ENCODE measurements at places on chromosomes 3 and 15.
A peak's percentile ranks its signal among the peaks of the same experiment; 100 is the strongest.

DNA sequence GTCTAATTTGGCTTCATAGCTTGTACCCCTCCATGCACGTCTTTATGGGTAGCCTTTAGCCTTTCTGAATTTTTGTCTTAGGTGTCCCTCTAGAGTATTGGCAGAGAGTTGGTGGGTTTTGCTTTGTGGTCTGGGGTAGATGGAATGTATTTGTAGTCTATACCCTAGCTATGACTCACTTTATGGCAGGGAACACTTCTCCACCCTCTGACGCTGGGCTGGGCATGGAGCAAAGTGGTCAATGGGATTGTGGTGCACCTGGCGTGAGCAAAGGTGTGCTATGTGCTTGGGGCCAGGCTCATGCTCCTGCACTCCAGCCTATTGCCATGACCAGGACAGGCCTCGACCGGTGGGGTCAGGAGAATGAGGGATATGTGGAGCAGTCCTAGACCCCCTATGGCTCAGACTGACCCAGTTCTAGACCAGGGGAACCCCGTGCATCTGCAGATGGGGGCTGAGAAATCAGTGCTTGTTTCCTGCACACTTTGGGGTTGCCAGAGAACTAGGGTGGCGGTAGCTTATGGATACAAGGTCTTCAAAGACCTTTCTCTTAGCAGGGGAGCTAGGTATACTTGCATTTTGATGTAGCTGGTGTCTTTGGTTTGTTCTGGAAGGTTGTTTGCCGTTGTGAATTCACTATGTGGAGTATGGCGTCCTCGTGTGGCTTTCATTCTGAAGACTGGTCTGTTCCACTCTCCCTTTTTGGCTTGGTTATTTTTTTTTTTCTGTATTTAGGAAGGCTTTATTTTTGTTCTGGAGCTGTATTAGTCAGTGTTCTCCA lies 49.4 kb upstream of the RPL32 start:
- no peak for DNase-seq

- no peak for DNase-seq
Observed at GRCh38 chr3:117563063-117563462, 853.5 kb downstream of the TUSC7 start.

DNA sequence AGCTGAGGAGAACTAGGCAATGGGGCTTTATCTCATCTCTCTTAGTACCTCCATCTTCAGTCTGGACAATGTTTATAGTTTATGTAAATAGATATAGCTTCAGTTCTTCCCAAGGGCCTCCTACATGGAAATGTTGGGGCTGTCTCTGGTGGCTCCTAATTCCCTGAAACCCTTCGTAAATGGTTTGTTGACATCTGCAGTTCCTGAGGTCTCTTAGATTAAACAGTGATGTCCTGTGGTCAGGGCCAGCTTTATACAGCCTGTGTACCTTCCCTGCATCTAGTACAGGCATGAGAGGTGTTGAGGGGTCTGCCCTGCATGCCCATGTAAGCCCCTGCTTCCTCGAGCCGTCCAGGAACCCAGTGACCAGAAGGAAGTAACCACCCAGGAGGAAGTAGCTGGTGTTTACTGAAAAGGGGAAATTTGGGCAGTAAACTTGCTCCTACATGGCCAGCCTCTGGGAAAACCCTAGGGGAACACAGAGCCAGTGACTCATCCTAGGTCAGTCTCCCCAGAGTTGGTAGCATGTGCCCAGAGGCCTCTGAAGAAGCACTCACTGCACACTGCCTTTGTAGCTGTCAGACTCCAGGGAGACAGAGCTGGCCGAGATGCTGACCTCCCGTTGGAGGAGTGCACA lies 4.7 kb upstream of the TBC1D2B start:
- DNase-seq = no peak

- DNase-seq = no peak
Observed at GRCh38 chr3:113057117-113057516, 66.3 kb downstream of the GTPBP8 start.

GRCh38 chr3:183158551-183159006 lies 4.0 kb downstream of the LAMP3 start:
- peak; percentile 44 for DNase-seq

DNA sequence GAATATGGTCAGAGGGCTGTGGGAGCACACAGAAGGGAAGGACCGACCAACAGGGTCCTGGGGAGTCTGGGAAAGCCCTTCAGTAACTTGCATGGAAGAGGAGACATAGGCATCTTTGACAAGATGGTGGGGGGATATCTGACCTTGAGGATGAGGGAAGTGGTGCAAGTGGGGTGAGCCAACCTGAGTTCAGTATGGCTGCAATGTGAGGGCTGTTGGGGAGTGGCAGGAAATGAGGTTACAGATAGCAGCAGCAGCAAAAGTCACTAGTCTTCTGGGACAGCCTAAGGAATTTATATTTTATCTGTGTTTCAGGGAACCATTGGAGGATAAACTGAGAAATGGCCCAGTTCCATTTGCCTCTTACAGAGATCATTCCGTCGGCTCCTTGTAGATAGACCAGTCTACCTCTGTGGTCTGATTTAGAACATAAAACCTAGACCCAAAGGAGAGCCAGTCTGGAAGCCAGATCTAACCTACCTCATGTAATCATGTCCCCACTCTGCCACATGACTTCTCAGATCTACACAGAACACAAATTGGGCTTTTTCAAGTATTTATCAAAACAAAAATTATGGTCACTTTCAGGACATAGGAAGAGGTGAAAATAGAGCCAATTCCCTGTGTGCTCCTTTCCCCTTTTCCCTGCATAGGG lies 75.6 kb downstream of the ST6GAL1 start:
- no peak for DNase-seq

GRCh38 chr3:163605915-163606314 lies 1472.4 kb downstream of the SI start:
- DNase-seq = no peak

GRCh38 chr15:70358011-70358819 lies 260.5 kb upstream of the TLE3 start:
- DNase-seq = no peak

- DNase-seq = no peak
Observed at GRCh38 chr3:72698154-72698917, 149.9 kb downstream of the SHQ1 start.

DNA sequence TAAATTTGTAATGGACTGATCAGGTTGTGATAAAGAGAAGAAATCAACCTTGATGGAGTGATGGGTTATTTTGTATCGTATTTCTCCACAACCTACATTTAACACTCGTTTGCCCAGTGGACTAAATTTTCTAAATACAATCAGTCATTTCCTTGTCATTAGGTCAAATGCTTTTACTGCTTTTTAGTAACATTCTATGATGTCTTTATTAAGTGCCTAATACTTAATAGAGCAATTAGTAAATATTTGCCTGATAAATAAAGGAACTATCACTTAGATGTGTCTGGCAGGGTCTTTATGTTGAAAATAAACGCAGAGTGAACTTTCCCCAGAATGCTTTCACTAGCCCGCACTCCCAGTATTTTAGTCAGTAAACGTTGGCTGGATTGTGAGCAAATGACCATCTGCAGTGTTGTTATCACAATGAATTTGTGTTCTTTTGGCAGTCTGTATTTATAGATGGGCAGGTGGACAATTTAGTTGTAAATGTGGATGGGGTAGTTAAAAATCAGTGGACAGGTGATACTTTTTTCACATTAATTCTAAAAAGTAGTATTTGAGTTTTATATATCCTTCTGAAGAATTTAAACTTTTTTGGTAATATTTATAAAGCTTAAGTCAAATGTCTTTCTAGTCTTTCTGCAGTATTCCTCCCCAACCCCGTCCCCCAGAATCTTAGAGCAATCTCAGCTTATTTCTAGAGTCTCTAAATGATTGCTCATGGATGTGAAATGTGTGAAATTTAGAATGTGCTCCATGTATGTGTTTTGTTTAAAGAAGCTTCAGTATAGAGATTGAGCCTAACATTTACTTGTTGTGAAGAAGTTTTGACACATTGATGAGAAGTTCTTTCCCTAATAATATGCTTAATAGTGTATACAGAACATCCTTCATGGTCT lies 4.9 kb downstream of the USP3 start:
- DNase-seq = no peak

- DNase-seq = no peak
Observed at GRCh38 chr15:82081914-82082762, 36.3 kb upstream of the MEX3B start.

- DNase-seq = no peak
Observed at GRCh38 chr15:91795235-91795634, 58.3 kb upstream of the SLCO3A1 start.

- DNase-seq = no peak
Observed at GRCh38 chr3:139897759-139898158, 37.2 kb upstream of the CLSTN2 start.

GRCh38 chr15:42845581-42845980 lies 75.0 kb downstream of the TTBK2 start:
- no peak for DNase-seq

- no peak for DNase-seq
Observed at GRCh38 chr15:66186049-66186825, 67.3 kb downstream of the MEGF11 start.

GRCh38 chr3:47315069-47315647 lies 32.4 kb downstream of the KLHL18 start:
- no peak for DNase-seq

DNA sequence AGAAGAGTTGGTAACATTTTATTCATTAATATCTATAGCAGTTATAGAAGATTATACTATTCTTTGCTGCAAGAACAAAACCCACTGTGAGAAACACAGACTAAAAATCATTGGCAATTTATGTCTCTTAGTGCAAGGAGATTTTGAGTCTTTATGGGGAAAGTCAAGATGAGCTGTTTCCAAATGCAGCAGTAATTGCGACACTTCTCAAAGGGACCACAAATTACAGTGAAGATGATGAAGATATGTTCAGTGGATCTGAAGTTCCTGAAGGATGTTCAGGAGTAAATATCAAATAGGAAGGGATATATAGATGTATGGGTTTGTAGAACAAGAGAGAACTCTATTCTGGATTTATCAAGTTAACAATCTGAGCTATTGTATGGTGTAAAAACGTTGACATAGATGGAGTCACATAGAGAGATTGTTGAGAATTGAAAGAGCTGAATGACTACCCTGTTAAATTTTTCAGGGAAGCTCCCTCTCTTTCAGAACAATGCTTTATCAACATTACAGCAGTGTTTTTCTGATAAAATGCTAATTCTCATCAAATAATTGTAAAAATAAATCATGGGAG lies 71.8 kb downstream of the DTWD1 start:
- no peak for DNase-seq

DNA sequence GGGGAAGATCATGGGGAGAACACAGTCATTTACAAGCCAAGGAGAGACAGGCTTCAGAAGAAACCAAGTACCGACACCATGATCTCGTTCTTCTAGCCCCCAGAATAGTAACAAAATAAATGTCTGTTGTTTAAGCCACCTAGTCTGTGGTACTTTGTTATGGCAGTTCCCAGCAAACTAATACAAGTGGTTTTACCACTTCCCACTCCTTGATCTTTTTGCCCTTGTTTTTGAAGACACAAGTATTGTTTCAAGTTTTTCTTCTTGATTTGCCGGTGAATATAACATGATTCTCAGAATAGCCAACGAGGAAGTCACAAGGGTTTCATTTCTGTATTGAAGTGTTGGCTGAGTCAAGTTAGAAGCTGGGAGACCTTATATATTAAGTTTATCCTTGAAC lies 220.3 kb downstream of the SOX2 start:
- DNase-seq = no peak

DNA sequence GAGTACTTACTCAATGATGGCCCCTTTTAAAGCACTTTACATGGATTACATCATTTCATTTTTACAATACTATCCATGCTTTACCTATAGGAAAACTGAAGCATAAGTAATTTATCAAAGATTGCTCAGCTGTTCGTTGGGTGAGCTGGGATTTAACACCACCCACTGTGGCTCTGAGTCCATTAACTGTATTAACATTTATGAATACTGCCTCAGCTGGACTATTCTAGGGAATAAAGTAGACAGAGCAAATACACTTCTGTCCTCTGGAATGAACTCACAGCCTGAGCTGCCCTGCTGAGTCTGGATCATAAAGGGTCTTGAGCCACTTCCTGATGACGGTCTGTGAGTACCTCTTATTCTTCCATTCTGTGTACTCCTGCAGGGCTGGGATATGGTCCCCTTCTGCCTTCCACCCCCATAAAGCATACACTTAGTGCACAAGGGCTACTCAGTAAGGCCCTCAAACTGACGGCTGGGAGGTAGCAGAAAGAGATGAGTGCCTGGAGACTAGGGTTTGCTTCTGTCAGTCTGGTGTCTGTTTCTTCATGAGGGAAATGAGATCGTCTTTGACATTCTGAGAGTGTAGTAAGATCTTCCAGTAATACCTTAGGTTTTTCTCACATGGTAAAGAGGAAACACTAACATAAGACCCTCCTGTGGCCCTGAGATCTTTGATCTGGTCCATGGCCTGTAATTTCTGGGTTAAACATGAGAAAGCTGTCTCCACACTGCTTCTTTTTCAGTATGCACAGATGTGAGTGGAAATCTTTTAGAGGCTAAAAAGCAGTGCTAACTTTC lies 12.6 kb upstream of the ST6GAL1 start:
- no peak for DNase-seq

DNA sequence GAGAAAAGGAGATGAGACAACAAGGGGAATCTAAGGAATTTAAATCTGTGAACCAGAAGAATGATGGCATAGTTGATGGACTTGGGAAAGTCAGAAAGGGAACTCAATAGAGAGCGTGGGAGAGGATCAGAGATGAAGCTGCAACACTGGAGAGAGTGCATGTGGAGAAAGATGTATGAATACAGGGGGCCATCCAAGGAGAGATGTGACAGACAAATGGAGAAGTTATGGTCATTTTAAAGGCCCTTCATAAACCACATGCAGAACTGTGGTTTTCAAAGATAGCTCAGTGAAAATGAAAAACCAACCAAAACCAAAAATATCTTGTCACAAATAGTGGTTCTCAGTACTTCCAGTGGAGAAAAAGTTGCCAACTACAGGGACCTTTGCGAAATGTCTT lies 265.2 kb downstream of the SUCLG2 start:
- DNase-seq = no peak

GRCh38 chr3:100402256-100402655 lies 917 bp downstream of the LNP1 start:
- no peak for DNase-seq

DNA sequence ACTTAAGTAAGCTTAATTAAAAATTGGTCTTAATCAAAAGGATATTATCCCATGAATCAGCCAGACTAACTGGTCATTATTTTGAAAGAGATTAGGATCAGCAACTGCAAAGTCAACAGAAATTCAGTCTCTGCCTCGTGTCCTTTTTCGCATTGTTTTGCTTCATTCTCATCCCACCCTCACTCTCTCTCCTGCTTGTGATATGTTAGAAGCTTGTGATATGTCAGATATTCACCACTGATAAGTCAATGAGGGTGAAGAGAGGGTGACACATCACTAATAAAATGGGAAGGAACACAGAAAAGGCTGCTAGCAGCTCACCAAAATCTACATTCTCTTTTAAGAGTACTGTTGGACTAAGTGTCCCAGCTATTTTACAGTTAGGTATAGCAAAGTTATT lies 146.1 kb downstream of the SUCNR1 start:
- no peak for DNase-seq

- DNase-seq = no peak
Observed at GRCh38 chr3:187015903-187016638, 85.7 kb downstream of the ST6GAL1 start.

DNA sequence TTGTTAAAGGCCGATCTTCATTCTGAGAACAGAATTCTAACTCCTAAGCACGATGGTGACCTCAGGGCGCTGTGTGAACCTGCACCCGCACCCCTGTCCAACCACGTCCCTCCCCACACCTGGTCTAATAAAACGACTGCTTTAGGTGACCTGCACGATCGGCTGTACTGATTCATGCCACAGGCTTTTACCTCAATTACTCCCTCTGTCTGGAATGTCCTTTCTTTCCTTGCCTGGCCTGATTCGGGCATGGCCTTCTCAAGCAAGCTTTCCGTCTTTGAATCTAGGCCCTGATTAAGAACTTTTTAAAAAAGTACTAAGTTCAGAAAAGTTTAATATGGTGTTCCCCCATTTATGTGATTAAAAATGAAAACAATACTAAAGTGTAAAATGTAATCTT lies 842 bp upstream of the U2SURP start:
- no peak for DNase-seq
